Naive thymus-derived CD4-positive, alpha-beta T cell (primary cell): ENCODE measurements at places on chromosomes 3 and 15. TPM values are rescaled to one million over a fixed set of nuclear protein-coding genes. Genes with fewer than 3 reads are reported as not detected.

DNA sequence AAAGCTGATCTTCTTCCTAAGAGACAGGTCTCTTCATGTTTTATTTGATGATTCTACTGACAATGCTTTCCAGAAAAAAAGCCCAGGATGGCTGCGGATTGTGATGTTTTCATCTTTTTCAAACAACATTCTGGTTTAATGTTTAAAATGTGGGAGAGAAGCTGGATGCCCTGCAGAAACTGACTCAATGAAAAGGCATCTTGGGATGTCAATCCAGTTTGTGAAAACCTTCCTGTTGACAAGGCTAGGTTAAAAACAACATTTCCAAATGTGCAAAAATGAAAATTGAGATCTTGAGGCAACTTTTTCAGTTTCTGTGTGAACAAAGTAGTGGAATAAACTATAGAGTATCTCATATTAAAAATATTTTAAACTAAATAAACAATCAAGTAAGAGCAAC, 156.0 kb upstream of the MRPL3 start:
- no peak for DNase-seq

DNA sequence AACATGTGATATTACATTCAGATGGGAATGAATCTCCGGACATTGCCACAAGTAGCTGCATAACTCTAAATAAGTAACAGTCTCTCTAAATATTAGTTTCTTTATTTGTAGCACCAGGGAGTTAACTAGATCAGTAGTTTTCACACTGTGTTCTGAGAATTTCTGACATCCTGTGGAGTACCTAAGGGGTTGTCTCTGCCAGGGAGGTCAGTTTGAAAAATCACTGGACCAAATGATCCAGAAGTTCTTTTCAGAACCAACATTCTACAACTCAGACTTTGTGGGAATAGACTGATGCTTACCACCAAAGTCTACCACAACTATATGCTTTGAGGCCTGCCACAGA, 9.0 kb upstream of the ILDR1 start:
- no peak for DNase-seq

- no peak for DNase-seq
These were observed 51.5 kb downstream of the ZMAT3 start for GRCh38 chr3:179020112-179020511.

GRCh38 chr3:129794311-129795185, 99.0 kb downstream of the TMCC1 start:
- no peak for DNase-seq

- DNase-seq, result no peak
These were observed 246.4 kb upstream of the TPRG1 start for GRCh38 chr3:188925376-188925775.

DNA sequence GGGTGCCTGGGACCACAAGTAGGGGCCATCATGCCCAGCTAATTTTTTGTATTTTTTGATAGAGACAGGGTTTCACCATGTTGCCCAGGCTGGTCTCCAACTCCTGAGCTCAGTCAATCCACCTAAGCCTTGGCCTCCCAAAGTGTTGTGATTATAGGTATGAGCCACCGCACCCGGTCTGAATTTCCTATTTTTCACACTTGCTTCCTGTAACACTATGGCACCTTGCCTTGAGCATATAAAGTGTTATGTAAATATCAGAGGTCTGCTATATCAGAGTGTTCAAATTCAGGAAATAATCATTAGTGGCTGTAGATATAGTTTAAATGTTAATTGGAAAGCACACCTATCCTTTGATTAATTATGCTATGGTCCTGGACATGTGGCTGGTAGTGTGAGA, 165.2 kb downstream of the KCNAB1 start:
- DNase-seq, result no peak

ITIH4 gene
- 13.3 and 16.5 TPM in 2 replicates for total RNA-seq

- DNase-seq, result peak; percentile 87
These were observed 40.4 kb downstream of the BHLHE40 start for GRCh38 chr3:5019411-5020241.

GRCh38 chr15:80498652-80499051, 94.5 kb downstream of the ARNT2 start:
- no peak for DNase-seq

CKMT1A gene
- total RNA-seq, result not detected

FANCD2OS gene
- total RNA-seq, result not detected in 2 replicates

PLA1A gene
- total RNA-seq, result 0.73 TPM

DNA sequence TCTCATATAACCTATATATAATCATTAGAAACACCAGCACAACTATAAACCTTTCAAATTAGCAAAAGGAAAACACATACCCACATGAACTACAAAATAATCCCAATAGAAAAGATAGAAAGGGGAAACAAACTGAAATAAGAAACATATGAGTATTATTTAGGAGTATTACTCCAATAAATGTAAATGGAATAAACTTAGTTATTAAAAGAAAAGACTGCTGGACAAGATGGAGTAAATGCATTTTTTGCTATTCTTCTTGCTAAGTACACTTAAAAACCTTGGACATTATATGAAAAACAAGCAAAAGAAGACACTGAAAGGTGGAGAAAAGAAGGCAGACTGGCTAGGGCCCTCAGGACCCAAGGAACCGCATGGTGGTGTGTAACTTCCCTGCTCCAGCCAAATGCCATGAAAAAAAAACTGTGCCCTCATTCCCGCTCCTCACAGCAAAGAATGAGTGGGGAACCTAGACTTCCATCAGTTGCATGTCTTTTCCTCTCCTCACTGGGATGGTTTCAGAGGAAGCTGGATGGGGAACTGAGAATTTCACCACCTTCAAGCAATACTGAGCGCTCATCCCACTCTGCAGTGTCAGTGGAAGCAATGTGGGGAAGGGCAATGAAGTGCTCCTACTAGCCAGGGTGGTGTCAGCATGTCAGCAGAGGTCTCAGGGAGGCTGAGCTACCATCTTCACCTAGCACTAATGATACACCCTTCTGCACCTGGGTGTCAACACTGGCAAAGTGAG, 43.7 kb upstream of the ADAMTS17 start:
- DNase-seq, result no peak

DNA sequence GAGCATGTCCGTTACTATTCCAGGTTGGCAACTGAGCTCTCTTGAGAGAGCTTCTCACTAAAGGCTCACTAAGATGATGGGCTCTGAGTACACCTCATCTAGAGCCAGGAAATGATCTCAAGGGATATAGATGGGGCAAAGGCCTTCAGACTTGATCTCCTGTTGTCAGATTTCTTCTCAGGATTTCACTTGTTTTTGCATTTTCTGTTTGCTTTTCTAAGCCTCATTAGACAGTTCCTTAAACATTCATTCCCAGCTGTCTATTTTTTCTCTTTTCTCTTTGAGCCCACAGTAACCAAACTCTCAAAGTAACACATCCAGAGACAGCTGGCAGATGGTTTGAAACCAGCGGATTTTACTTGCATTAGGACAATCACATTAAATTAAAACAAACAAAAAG, 28.4 kb upstream of the ARL8B start:
- no peak for DNase-seq

DNA sequence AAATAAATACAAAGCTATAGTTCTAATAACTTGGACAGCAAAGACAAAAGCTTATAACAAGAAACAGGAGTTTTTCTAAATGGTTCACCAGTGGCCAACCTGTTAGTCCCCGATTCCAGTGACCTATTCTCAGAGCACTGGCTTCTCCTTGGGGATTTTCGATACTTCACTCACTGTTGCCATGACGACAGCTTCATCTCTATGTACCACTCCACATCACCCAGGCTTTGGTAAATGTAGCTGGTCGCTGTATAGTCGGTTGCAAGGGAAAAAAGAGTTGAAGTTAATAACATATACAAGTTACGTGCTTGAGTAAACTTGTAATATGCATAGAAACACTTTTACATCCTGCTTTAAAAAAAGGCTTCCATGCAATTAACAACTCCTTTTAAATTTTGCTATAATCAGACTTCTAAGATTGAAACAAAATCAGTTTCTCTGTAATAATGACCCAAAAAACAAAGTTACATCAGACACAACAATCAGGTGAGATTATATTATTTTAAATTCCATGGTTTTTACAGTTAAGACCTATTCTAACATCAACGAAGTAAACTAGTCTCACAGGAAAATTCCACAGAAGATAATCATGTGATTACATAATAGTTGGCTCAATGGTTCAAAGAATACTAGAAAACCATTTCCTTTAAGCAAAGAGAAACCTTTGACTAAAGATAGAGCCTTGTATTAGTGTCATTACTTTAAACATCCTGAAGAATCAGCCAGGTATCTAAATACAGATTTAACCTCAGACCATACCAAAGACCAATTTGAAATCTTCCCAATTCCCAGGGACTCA, 2.9 kb downstream of the CCNL1 start:
- DNase-seq, result no peak

GRCh38 chr3:48915296-48915695, 3.3 kb upstream of the ARIH2 start:
- DNase-seq, result no peak

DNA sequence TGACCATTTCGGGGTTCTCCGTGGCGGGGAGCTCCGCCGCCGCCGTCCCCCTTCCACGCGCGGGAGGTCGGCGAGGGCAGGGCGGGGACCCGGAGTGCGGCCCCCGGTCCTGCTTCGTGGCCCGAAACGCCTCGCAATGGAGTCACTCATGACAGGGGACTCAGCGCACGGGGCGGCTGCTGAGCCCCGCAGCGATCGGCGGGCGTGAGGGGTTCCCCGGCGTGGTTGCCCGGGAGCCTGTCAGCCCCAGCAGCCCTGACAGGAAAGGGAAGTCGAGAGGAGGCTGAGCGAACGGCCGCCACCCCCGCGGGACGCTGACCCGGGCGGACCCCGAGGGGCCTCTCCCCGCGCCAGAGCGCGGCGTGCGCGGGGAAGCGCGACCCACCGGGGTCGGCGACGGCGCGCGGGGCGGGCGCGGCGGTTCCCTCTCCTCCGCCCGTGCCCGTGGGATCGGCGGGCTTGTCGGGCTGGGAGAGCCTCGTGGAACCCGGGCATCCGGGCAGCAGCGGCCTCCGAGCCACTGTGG, 564 bp upstream of the PIGZ start:
- no peak for DNase-seq

- DNase-seq, result no peak
These were observed 89.9 kb downstream of the LRTM1 start for GRCh38 chr3:54837964-54838363.
